ENCODE measurements at places on chromosomes 16 and 17.

DNA sequence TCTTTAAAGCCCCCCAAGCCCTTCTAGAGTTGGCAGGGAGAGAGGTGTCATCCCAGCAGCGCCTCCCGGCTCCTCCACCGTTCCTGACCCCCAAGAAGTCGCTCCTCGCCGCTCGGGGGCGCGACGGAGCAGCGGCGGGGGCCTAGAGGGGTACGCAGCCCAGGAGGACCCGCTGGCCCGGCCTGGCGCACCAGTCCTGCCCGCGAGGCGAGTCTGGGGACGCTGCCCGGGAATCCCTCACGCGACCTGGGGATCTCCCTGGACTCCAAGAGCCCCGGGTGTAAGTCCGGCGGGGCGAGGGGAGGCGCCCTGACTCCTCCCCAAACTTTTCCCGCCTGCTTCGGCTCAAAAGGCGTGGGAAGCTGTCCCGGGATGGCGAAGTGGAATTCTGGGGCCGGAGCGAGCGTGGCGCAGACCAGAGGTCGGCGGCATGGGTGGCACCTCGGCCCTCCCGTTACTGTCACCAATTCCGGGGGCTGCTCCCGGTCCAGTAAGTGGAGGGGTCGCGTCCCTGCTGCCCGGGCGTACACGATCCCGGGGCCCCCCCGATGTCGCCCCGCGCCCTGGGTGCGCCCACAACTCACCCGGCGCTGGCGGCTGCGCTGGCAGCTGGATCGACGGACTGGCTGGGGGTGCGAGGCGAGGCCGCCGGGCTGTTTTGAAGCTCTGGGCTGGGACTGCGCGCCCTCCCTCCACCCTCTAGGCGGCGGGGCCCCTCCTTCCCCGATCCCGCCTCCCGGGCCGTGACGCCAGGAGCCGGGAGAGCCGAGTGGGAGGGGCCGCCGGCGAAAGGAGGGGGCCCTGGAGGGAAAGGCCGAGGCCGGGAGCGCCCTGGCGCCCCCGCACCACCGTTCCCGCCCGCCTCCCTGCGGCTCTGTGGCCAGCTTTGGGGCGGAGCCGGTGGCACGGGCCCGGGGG lies at the start of gene EMP2:
Gene EMP2 (minus strand): TSS at position 634 of the 918 bp plus-strand sequence. CDS start 32,981 bp downstream, outside the sequence.
- no peak for DNase-seq

GRCh38 chr17:55852734-55853133 lies 101.9 kb downstream of the PCTP start:
- no peak for DNase-seq

GRCh38 chr17:38324772-38325171 lies 19.0 kb downstream of the GPR179 start:
- DNase-seq = no peak

DNA sequence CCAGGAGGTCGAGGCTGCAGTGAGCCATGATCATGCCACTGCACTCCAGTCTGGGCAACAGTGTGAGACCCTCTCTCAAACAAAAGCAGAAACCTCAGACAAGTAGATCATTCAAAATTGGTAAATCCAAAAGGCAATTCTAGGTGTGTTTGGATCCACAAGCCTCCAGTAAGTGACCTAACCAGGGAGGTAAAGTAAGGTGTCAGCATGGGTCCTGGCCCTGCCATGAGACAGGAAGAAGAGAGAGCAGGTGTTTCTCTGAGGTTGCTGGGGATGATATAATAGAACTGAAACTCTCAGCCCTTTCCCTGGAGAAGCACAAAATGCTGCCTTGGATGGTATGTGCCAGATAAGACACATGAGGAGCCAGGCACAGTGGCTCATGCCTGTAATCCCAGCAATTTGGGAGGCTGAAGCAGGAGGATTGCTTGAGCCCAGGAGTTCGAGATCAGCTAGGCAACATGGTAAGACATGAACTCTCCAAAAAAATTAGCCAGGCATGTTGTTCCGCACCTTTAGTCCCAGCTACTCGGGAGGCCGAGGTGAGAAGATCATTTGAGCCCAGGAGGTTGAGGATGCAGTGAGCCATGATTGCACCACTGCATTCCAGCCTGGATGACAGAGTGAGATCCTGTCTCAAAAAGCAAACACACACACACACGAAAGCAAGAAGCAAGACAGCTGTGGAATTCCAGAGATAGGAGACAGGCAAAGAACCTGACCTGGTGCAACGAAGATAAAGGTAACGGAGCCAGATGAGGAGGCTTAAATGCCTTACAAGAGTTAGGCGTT lies 6.5 kb downstream of the TM4SF5 start:
- DNase-seq = no peak

DNA sequence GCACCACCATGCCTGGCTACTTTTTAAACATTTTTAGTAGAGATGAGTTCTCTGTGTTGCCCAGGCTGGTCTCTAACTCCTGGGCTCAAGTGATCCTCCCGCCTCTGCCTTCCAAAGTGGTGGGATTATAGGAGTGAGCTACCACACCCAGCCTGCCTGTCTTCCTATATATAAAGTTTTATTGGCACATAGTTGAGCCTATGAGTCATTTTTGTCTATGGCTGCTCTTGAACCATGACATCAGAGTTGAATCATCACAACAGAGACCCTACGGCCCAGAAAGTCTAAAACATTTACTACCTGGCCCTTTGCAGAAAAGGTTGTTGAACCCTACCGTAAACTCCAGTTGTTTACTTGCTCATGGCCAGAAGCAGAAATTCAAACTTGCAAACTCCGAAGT lies 7.9 kb downstream of the SEPTIN12 start:
- DNase-seq = no peak

- no peak for DNase-seq
Observed at GRCh38 chr17:38510421-38511149, 82.3 kb downstream of the ARHGAP23 start.
